MM.1S (cell line): ENCODE measurements at places on chromosomes 16 and 17.

- no peak for DNase-seq
Observed at GRCh38 chr17:43568506-43569082, 22.5 kb upstream of the ETV4 start.

DNA sequence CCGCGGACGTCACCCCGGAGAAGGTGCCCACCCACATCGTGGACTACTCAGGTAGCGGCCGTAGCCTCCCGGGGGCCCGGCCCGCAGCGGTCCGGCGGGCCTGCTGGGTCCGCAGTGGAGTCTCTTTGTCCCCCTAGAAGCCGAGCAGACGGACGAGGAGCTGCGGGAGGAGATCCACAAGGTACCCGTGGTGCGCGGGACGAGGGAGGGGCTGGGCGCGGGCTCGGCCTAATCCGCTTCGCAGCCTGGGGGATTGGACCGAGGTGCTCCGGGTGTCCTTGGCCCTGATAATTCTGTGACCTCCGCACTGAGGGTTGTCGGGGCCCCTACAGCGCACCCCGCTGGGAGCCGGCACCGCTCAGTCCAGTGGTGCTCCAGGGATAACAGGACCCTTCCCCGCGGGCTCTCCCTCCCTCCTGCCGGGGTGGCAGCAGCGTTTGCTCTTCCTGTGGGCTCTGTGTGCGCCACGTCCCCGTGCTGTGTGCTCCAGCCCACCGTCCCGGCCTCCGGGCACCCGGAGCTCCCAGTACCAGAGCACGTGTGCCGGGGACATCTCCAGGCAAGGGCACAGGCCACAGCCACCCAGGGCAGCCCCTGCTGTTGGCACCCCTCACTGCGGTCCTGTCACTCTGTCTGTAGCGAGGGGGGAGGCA, 713 bp downstream of the RHOT2 start:
- no peak for DNase-seq

GRCh38 chr16:24511174-24511573, 28.2 kb upstream of the RBBP6 start:
- DNase-seq, result no peak

GRCh38 chr17:75044716-75045115, 2.1 kb downstream of the ATP5PD start:
- no peak for DNase-seq

GRCh38 chr16:47247690-47248089, 103.9 kb upstream of the NETO2 start:
- no peak for DNase-seq

DNA sequence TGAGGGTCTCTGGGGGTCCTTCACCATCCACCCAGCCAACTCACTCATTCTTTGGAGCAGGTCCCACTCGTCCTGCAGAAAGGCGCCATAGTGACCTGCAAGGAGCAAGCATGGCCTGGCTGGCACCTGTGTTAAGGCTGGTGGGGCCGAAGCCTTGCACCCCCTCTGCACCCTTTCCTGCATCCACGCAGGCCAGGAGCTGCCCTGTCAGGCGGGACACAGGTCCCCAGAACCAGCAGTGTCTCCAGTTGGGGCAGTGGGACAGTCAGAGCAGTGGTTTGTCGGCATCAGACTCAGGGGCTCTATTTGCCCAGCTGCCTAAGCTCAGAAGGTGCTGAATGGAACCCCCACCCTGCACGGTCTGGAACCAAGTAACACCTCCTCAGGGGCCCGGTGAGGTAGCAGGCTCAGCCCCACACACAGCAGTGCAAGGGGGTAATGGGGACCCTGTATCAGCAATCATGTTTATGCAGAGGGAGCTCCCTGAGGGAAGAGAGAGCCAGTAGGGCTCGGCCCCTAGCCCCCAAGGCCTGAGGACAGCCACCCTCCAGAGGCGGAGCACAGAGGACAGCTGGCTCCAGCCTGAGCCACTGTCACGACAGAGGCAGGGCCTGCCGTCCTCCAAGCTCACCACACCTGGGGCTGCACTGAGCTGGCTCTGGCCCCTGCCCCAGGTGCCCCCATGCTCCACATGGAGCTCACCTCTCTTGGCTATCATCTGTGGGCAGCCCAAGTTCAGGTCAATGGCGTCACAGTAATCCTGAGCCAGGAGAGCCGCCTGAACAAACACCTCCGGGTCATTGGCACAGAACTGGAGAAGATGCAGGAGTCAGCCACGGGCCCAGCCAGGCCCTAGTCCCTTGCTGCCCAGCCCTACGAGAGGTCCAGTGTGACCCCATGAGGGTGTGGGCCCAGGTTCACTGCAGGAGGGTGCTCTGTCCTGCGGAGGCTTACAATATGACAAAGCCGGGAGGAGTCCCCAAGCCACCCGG, 1.9 kb downstream of the DUS1L start:
- DNase-seq, result no peak

DNA sequence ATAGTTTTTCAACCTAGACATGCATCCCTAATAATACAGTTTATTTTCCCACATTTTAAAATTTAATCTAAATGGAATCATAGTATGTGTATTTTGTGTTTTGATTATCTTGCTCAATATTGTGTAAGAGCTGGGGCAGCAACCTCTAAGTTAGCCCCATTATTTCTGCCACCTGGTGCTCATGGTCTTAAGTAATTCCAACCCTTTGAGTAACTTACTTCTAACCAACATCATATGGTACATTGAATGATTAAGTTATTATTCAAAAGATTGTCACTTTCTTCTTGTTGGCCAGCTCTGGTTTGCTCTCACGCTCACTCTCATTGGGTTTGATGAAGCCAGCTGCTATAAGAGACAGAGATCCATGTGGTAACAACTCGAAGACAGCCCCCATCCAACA, 3.9 kb upstream of the KRTAP4-3 start:
- DNase-seq, result no peak

DNA sequence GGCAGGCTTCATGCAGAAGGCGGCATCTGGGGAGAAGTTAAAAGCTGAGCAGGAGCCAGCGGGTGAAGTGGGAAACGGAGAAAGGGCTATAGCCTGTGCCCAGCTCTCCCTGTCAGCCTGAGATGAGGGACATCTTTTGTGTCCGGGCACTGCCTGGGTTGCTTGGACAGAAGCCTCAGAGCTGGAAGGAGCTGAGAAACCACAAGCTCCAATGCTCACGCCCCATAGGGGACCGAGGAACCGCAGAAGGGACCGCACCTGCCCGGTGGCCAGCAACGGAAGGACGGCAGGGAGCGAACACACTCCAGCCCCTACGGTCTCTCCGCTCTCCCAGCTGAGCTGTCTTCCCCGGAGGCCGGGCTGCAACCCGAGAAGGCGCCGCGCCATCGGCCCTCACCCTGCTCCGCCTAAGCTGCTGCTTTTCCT, 175.8 kb downstream of the NPIPB11 start:
- DNase-seq, result no peak

DNA sequence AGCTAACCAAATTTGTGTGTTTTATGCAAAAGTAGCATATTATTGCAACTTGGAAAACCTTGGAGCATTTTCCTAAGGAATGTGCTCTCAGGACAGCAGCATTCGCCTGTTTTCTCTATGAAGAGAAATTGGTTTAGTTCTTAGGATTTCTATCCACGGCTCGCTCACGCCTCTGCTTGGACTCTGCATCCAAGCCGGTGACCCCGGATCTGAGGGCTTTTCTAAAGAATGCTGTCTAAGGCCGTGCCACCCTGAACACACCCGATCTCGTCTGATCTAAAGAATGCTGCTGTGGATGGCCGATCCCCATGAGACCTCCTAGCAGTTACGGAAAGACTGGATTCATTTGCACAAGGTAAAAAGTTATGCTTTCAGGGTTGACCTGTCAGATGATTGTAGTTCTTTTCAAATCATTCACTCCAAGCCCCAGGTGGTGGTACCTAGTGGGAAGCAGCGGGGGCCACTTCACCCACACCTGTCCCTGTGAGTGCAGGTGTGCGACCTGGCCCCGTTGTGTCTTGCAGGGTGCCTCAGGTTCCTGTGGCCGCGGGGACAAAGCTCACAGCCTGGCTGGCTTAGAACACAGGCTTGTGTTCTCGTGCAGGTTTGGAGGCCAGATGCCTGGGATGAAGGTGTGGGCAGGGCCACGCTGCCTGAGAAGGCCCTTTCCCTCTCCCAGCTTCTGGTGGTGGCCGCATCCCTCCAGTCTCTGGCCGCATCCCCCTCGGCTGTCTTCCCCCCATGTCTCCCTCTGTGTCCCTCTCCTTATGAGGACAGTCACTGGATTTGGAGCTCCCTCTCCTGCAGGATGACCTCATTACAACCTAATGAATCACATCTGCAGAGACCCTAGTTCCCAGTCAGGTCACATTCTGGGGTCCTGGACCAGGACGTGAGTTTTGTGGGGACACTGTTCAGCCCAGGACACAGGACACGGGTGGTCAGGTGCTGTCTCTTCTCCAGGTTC, 71.1 kb downstream of the BANP start:
- no peak for DNase-seq

- DNase-seq, result no peak
Observed at GRCh38 chr16:19588661-19589060, 33.2 kb downstream of the VPS35L start.

DNA sequence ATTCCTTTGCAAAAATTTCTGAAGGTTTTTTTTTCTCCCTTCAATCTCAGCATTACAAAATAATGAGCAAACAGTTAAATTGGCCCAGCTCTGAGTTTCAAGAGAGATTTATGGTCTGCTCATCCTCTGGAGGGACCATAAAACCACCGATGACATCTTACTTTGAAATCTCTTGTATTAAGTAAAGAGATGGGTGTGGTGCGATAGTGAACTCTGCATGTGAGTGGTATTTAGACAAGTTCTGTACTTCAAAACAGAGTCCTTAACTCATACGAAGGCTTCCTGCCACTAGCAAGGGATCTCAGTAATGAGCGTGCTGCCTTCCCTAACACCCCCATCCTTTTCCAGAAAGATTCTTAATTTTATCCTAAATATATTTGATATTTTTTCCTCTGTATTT, 2.1 kb downstream of the FAM20A start:
- DNase-seq, result no peak

DNA sequence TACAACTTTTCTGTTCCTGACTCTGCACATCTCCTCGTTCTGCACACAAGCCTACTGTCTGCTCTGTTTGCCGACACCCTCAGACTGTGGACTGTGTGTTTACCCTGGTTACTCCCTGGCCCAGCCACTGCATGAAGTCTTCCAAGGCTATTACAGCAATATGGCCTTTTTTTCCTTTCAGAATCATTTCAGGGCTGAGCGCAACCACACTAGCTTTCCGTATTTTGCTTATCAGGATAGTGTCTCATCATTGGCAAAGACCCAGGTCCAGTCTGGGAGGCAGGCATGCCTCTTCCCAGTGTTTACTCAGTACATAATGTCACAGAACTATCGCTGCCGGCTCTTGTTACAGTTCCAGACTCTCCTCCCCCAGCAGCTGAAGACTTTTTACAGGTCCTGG, 10.1 kb downstream of the DNAH9 start:
- no peak for DNase-seq

DNA sequence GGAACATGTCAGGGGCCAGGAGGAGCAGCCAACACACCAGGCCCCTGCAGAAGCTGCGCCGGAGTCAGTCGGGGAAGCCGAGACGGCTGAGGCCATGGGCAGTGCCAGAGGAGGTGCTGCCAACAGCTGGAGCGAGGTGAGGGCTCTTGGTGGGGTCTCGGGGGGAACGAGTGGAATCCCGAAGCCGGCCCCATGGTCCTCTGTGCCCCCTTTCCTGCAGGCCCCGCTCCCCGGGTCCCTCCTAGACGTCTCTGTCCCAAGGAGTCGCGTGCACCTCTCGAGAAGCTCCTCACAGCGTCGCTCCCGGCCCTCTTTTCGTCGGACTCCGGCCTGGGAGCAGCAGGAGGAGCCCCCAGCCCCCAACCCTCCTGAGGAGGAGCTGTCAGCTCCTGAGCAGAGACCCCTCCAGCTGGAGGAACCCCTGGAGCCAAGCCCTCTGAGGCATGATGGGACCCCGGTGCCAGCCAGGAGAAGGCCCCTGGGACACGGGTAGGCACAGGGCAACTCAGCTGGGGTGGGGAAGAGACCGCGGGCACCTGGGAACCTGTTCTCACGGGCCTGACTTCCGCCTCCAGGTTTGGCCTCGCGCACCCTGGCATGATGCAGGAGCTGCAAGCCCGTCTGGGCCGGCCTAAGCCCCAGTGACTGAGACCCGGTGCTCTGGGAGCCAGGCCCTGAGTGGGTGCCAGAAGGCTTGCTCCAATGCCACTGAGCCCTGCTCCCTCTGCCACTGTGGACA, 3.6 kb downstream of the APOBR start:
- no peak for DNase-seq

- DNase-seq, result no peak
Observed at GRCh38 chr17:1871756-1872155, 42.0 kb downstream of the RPA1 start.

- no peak for DNase-seq
Observed at GRCh38 chr17:5557485-5557884, 26.8 kb downstream of the NLRP1 start.

- DNase-seq, result no peak
Observed at GRCh38 chr17:49437696-49438435, 23.2 kb upstream of the PHB1 start.

GRCh38 chr17:79627184-79627765, 16.4 kb upstream of the RBFOX3 start:
- DNase-seq, result no peak

GRCh38 chr16:64771273-64771672, 350.6 kb downstream of the CDH11 start:
- DNase-seq, result no peak

DNA sequence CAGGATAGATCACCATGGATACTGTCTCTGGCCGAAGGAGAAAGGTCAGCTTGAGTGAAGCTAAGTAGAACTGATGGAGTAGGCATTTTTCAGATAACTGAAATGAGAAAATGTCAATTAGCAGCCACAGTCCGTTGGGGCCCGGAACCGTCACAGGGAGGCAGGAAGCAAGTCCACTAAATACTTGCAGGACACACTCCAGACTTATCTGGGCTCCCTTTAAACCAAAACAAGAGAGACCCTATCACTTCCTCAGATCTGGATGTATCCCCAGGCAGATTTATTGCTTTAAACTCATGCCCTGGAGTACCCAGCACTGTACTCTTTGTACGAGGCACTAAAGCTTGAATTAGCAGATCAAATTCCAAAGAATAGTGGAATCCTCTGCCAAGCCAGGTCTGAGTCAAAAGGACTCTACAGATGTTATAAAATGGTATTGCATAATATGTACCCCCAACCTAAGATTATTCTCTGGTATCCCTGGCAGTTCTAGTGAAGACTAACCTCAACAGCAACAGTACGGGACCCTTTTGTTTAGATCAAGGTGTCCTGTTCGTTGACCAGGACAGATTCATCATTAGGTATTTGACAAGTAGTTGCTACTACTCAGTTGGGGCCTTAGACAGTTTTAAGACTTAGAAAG, 8.1 kb downstream of the ZP2 start:
- DNase-seq, result no peak

DNA sequence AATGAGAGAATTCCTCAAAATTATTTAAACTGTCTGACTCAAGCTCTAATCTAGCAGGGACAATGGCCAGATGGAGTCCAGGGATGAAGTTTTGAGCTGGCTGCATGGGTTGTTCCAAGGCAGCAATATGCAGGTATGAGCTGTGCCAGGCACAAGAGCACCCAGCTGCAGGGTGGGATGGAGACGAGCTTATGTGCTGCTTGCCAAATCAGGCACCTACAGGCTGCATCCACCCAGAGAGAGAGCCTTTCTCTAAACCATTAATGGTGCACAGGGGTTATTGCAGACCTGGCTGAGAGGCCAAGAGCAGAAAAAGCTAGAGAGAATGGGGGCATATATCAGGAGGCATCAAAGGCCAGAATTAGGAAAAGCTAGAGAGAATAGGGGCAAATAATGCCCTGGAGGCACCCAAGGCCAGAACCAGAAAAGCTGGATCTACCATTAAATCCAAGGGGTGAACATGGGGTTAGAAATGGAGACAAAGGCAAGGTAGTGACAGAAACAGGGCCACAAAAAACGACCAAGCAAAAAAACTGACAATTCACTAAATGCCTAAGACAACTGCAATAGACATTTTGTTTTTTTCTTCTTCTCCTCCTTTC, 11.0 kb downstream of the KRT33A start:
- no peak for DNase-seq

GRCh38 chr16:27841061-27841801, 222.3 kb downstream of the GSG1L start:
- no peak for DNase-seq
